ENCODE measurements at places on chromosomes 3 and 15.

GRCh38 chr3:33047842-33048834 is 48.8 kb downstream of the GLB1 start:
- H3K36me3 ChIP-seq, result peaks cover 12% of the 10 kb centered on the region
- no peak overlapping the region for H3K4me3 ChIP-seq
- H3K27ac ChIP-seq, result peak overlapping the region; percentile 11
- H3K4me1 ChIP-seq, result peaks cover 32% of the 10 kb centered on the region
- DNase-seq, result no peak

DNA sequence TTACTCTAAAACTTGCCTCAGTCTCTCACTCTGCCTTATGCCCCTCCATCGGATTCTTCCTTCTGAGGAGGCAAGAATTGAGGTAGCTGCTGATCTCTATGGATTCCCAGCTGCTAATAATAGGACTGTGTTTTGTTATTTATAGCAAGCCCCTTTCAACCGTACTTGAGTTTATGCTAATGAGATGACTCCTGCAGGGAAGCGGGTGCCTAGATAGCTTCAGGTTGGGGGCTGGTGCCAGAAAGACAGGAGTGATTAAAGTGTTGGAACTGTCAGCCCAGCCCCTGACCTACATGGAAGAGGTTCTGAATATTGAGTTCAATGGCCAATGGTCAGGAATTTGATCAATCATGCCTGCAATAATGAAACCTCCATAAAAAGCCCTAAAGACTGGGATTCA is 21.8 kb upstream of the LIMD1 start:
- H3K36me3 ChIP-seq, result no peaks in the 10 kb centered on the region
- DNase-seq, result no peak
- no peak overlapping the region for H3K27ac ChIP-seq
- H3K4me1 ChIP-seq, result peaks cover 10% of the 10 kb centered on the region

- H3K27me3 ChIP-seq, result no peaks in the 10 kb centered on the region
- H3K36me3 ChIP-seq, result no peaks in the 10 kb centered on the region
- no peak overlapping the region for H3K27ac ChIP-seq
Measured at GRCh38 chr15:87032295-87032694, 952.6 kb downstream of the AGBL1 start.

DNA sequence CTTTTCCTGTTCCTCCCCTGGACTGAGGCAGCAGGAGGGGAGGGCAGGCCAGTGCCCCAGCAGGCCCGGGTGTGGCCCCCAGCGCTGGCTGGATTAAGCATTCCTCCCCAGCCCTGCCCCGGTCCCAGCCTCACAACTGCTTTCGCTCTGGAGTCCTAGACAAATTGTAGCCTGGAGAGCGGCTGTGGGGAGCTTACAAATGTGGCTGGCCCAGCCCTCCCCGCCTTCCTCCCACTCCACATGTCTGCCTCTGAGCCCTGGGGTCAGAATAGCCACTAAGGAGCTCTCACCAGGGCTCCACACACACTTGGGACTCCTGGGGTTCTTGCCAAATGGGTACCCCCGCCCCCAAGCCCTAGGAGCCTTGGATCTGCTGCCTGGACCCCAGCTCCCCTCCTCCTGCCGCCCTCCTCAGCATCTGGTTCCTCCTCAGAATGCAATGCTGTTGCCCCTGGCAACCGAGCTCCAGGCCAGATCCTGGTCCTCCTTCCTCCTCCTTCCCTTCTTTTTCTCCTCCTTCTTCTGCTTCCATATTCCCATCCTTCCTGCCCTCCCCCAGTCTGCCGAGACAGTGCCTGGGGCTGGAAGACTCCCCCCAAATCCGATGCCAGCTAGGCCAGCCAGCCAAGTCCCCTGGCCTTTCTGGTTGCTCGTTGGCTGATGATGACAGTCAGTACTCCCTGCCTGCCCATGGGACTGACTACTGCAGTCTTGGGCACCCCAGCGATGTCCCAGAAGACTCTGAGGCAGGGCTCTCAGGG is 91.1 kb downstream of the LINGO1 start:
- no peak overlapping the region for H3K4me3 ChIP-seq
- peaks cover 34% of the 10 kb centered on the region for H3K4me1 ChIP-seq
- H3K27me3 ChIP-seq, result no peaks in the 10 kb centered on the region
- H3K27ac ChIP-seq, result no peak overlapping the region
- DNase-seq, result no peak

DNA sequence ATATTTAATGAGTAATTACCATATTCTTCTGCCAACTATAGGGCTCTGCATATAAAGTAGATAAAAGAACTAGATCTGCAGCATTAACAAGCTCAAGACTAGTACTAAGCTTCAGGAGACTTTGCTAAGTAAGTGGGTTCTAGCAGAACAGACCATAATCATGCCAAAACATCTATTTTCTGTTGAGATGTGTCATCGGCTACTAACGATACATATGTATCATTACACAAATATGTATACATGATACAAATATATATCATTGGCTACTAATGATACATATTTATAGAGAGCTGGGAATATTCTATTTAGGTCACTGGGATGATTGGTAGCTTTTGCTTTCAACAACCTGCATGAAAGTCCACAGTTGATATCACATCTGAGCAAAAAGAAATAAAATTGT is 185.8 kb upstream of the DCBLD2 start:
- no peaks in the 10 kb centered on the region for H3K4me1 ChIP-seq
- H3K36me3 ChIP-seq, result no peaks in the 10 kb centered on the region
- H3K27ac ChIP-seq, result no peak overlapping the region
- no peaks in the 10 kb centered on the region for H3K27me3 ChIP-seq

DNA sequence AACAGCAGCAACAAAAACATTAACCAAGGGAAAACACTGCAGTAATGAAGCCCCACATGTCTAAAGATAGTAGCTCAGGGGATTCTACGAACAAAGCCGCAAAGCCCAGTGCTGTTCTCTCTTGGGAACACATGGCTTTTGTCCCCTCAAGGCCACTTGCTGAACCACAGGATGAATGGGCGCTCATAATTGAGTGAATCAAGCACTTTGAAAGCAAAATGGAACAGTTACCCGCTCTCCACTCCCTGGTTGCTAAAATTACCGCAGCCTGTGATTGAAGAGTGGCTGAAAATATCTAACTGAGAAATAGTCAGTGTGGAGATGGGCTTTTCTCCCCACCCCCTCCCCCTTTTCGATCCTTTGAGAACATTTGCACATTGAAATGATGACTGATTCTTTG is 39.6 kb downstream of the RASGRF1 start:
- H3K27me3 ChIP-seq, result 0 out of 2 replicates have a peak, but pooled peaks cover 3% of the 10 kb centered on the region
- H3K36me3 ChIP-seq, result no peaks in the 10 kb centered on the region
- no peak for DNase-seq
- no peak overlapping the region for H3K4me3 ChIP-seq

- H3K27ac ChIP-seq, result no peak overlapping the region
- no peak overlapping the region for H3K4me3 ChIP-seq
- peaks cover 28% of the 10 kb centered on the region for H3K36me3 ChIP-seq
Measured at GRCh38 chr15:59232476-59232875, 25.8 kb downstream of the LDHAL6B start.

- H3K36me3 ChIP-seq, result no peaks in the 10 kb centered on the region
- DNase-seq, result no peak
- no peaks in the 10 kb centered on the region for H3K4me1 ChIP-seq
- H3K4me3 ChIP-seq, result no peak overlapping the region
- H3K27ac ChIP-seq, result no peak overlapping the region
Measured at GRCh38 chr3:195003893-195004289, 267.1 kb downstream of the XXYLT1 start.

GRCh38 chr3:156818890-156819289 is 7.3 kb upstream of the LEKR1 start:
- no peaks in the 10 kb centered on the region for H3K36me3 ChIP-seq
- peaks cover 27% of the 10 kb centered on the region for H3K4me1 ChIP-seq

DNA sequence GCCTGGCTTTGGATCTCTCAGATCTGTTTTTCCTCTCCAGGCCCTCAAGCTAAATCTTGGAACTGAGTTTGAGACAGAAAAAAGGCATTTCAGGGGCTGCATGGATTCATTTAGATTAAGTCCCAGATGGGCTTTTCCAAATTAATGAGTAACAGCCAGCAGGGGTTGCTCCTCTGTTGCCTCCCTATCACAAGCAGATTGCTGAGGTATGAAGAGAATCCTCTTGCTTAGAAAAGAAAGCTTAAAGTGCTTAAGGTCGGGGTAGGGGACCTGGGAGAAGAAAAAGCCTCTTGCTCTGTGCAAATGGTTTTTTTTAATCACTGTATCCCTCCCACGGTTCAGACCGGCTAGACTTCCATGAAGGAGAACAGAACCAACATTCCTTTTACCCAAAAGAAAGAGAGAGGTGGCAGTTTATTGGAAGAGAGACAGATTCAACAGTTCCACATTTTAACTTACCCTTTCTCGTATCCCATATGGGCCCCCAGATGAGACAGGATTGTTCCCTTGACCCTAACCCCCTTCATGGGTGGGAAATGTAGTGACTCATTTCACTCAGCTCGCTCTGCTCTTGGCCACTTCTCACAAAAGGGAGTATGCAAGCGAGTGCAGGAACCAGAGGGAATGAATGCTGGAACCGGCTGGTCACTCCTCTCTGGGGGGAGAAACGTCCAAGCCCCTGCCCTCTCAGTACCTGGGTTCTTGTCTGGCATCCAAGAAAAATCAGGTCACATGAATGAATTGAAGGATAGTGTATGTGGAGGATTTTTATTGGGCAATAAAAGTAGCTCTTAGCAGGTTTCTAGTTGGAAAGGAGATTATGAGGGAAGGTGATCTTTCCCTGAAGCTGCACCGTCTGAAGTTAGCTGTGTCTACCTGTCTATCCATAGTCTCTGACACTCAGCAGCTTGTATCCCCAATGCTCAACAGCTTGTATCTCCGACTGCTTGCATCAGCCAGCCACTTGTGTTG is 745.2 kb downstream of the SI start:
- H3K36me3 ChIP-seq, result no peaks in the 10 kb centered on the region
- H3K27me3 ChIP-seq, result no peaks in the 10 kb centered on the region
- H3K4me1 ChIP-seq, result no peaks in the 10 kb centered on the region
- H3K4me3 ChIP-seq, result no peak overlapping the region

GRCh38 chr15:88842156-88842555 is 38.9 kb downstream of the ACAN start:
- DNase-seq, result no peak
- no peak overlapping the region for H3K4me3 ChIP-seq
- H3K27me3 ChIP-seq, result no peaks in the 10 kb centered on the region

DNA sequence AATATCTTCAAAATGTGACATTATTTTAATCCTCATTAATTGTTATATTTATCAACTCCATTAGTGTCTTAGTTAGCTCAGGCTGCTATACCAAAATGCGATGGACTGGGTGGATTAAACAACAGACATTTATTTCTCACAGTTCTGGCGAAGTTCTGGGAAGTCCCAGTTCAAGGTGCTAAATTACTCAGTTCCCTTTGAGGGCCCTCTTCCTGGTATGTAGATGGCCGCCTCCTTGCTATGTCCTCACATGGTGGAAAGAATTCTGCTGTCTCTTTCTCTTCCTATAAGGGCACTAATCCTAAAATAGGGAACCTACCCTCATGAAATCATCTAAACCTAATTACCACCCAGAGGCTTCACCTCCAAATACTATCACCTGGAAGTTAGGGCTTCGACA is 38.8 kb upstream of the DUT start:
- H3K4me1 ChIP-seq, result no peaks in the 10 kb centered on the region
- no peaks in the 10 kb centered on the region for H3K36me3 ChIP-seq

DNA sequence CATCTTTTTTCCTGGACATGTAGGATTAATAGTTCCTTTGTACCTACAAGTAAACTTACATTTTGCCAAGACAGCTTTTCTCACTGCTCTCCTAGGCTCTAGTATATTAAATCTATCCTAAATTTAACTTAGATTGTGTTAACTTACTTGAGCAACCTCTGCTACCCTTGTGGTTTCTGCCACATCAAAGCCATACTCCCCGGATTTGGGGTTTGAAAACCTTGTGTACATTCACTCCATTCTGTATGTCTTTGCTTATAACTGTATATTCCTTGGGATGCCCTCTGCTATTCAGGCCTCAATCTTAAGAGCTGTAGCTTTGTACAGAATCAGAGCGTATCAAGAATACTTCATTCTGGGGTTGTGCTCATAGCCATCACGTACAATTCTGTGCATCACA is 60.4 kb downstream of the ARIH1 start:
- H3K4me1 ChIP-seq, result no peaks in the 10 kb centered on the region
- no peak for DNase-seq
- no peak overlapping the region for H3K27ac ChIP-seq
- H3K27me3 ChIP-seq, result no peaks in the 10 kb centered on the region
- H3K4me3 ChIP-seq, result no peak overlapping the region

DNA sequence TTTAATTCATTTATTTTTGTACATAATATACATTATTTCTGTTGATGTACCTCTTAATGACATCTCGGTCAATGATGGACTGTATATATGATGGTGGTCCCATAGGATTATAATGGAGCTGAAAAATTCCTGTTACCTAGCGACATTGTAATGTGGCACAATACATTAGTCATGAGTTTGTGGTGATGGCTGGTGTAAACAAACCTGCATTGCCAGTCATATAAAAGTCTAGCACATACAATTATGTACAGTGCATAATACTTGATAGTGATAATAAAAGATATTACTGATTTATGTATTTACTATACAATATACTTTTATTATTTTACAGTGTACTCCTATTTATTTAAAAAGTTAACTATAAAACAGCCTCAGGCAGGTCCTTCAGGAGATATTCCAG is 15.1 kb downstream of the TTC14 start:
- H3K36me3 ChIP-seq, result peaks cover 3% of the 10 kb centered on the region
- H3K27me3 ChIP-seq, result no peaks in the 10 kb centered on the region
- no peak for DNase-seq
- H3K4me1 ChIP-seq, result no peaks in the 10 kb centered on the region
- no peak overlapping the region for H3K27ac ChIP-seq
- H3K4me3 ChIP-seq, result no peak overlapping the region

DNA sequence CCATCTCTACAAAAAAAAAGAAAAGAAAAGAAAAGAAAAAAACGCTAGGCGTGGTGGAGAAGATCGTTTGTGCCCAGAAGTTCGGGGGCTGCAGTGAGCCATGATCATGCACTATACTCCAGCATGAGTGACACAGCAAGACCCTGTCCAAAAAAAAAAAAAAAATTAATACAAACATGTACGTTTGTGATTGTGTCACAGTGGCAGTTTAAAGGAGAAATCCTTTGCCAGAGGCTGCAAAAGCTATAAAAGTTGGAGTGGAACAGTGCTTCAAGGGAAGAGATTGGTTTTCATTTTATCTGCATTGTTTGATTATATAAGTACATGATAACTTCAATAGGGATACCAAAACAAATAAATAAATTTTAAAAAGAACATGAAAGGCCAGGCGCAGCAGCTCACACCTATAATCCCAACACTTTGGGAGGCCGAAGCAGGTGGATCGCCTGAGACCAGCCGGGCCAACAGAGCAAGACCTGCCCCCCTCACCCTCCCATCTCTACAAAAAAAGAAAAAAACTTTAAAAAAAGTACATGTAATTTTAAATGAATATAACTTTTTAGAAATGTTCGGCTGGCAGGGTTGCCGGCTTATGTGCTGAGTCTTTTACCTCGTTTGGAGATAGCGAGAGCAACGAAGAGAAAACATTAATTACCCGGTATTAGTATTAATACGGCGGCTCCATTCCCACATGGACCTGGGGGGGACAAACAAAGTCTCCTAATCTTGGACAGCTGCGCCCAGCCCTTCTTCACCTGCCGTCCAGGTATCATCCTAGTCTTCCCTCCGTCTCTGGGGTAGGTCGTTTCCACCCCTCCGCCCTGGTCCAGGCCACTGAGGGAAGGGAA is 573 bp upstream of the DIS3L start:
- no peaks in the 10 kb centered on the region for H3K27me3 ChIP-seq
- peaks cover 3% of the 10 kb centered on the region for H3K4me1 ChIP-seq
- H3K4me3 ChIP-seq, result peak overlapping the region; percentile 71

- H3K4me3 ChIP-seq, result no peak overlapping the region
- no peaks in the 10 kb centered on the region for H3K27me3 ChIP-seq
- peaks cover under 1% of the 10 kb centered on the region for H3K36me3 ChIP-seq
- H3K27ac ChIP-seq, result no peak overlapping the region
- no peak for DNase-seq
- no peaks in the 10 kb centered on the region for H3K4me1 ChIP-seq
Measured at GRCh38 chr3:8757551-8758518, 11.6 kb downstream of the OXTR start.

- H3K36me3 ChIP-seq, result no peaks in the 10 kb centered on the region
- no peak overlapping the region for H3K4me3 ChIP-seq
- no peaks in the 10 kb centered on the region for H3K27me3 ChIP-seq
- no peak for DNase-seq
Measured at GRCh38 chr3:124669470-124669869, 60.8 kb upstream of the UMPS start.
